ENCODE measurements at places on chromosomes 6 and 20.

DNA sequence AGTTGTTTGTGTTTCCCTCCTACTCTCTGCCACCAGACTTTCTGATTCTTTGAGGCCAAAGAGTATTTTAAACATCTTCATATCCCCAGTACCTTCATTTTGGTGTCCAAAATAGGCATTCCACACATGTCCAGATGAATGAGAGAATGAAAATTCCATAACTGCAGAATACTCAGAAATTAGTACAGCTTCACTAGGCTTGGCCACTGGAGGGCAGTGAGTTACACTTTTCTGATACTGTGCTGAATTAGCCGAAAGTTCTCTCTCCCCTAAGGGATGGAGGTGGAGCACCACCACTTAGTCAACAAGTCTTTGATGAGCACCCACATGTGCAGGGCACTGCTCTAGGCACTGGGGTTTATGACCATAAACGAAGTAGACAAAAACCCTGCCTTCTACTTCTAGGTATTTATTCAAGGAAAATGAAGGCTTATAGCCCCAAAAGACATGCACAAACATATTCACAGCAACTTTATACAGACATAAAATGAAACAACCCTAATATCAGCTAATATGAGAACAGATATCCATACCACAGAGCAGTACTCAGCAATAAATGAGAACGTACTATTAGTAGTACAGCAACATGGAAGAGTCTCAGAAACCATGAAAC, 46.1 kb upstream of the TMEM217 start:
- ATAC-seq = no peak

DNA sequence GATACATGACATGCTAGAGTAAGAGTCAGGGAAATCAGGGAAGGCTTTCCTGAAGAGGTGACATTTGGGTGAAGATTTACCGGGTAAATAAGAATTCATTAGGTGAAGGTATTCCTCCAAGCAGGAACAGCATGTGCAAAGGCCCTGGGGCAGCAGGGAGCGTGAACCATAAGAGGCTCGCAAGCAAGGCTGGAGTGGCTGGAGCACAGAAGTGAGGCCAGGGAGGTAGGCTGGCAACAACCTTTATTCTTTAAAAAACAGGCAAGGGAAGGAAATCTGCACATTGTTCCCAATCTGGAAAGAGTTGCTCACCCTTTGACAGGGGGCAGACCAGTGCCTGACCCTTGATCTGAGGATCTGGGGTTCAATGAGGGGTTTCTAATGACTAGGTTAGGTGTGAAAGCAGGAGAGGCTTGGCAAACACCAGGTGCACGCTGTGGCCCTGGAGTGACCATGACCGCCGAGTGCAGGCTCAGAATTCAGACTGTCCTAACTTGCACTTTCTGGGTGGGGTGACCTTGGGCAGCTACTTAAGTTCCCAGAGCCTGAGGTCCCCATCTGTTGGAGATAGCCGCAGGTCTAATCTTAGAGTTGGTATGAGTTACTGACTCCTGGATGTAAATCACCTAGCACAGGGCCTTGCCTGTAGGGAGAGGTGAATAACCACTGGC, 1.9 kb downstream of the KIAA1755 start:
- no peak for ATAC-seq

- no peak for ATAC-seq
Measured at GRCh38 chr6:1481286-1481685, 91.9 kb downstream of the FOXF2 start.

- ATAC-seq = no peak
Measured at GRCh38 chr6:123715006-123715863, 78.5 kb upstream of the TRDN start.
